ENCODE measurements at places on chromosomes 2 and 18.

DNA sequence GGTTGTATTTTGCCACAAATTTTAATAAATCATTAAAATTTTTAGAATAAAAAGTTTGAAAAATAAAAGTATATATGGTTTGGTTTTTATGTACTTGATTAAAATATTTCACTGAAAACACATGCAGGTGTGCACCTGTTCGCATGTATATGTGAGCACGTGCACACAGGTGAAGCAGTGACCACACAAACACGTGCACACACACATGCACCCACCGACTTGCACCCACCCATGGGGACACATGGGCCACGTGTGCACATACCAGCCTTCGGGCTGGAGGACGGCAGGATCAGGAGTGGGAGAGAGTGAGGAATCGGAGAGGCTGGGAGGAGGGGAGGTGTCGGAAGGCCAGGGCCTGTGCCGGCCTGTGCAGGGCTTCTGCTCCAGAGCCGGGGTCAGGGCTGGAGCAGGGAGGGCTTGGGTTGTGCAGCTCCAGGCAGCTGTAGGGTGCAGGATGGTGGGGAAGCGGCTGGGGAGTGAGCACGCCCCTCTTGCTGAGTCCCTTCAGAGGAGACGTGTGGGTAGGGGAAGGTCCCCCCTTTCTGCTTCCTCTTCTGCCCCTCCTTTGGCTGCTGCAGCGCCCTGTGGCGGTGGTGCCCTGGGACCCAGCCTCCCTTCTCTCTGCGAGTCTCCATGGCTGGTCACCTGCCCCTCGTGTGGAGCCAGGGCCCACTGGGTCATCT lies 106.9 kb upstream of the HDAC4 start:
- no peak for DNase-seq

DNA sequence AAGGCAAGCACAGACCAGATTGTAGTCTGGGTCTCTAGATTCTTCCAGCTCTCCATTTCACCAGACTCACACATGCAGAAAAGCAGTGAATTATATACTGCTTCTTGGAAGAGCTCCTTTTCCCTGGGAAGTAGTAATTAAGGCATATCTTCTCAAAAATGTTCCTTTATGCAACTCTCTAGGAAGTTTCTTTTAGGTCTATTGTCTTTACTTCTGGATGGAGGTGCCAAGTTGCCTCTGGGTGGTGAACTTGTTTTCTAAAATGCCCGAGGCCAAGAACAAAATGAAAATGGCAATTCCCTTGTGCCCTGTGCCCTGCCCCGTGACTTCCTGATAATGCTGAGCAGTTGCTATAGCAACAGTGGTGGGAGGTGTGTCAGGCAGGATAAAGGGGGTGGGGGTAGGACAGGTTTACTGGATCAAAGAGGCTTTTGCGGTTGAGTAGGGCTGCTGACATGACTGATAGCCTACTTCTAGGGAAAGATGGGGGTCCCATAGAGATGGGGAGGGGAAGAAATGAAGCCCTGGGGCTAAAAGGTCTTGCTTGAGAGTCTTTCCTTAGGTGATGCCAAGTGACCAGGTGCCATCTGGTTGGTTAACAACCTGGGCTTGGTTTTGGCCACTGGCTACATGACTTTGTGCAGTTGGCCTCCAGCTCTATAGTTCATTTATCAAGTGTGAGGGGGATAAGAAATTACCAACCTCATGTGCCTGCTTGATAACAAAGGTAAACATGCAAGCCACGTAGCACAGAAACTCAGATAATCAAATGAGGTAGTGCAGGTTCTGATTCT lies 11.8 kb downstream of the IGFBP2 start:
- DNase-seq: no peak

DNA sequence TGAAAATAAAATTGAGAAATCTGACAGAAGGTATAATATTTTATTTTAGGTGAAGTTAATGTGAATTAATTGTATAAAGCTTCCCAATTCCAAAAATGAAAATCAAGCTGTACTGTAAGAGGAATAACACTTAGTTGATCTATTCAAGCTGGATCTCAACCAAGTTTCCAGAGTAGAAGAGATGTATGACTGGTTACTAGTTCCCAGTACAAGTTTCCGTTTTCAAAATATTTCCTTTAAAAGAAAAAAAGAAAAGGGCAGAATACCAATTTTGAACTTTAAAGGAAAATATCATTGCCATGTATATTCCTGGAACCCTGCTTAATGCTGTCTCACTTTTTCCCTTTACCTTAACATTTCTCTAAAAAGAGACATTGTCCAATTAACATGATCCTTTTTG lies 308.5 kb downstream of the IRS1 start:
- DNase-seq: no peak

GRCh38 chr18:10252952-10253705 lies 201.3 kb upstream of the APCDD1 start:
- no peak for DNase-seq

Measured in GM04504 (cell line).